ENCODE measurements at places on chromosomes 2 and 18. TPM values are rescaled to one million over a fixed set of nuclear protein-coding genes. Genes with fewer than 3 reads are reported as not detected.

CYRIA gene
- 2.0 TPM for total RNA-seq

PAIP2B gene
- total RNA-seq: 23.9 TPM

DNA sequence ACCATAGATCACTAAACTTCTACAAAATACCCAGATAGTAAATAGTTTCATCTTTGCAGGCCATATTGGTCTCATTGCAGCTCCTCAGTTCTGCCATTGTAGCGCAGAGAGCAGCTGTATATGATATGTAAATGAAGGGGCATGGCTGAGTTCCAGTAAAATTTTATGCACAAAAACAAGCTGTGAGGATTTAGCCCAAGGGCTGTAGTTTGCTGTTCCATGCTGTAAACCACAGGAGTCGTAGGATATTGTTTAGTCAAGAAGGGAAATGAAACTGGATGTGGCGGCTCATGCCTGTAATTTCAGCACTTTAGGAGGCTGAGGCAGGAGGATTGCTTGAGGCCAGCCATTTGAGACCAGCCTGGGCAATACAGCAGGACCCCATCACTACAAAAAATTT, 83.0 kb downstream of the MGAT5 start:
- DNase-seq: no peak

DNA sequence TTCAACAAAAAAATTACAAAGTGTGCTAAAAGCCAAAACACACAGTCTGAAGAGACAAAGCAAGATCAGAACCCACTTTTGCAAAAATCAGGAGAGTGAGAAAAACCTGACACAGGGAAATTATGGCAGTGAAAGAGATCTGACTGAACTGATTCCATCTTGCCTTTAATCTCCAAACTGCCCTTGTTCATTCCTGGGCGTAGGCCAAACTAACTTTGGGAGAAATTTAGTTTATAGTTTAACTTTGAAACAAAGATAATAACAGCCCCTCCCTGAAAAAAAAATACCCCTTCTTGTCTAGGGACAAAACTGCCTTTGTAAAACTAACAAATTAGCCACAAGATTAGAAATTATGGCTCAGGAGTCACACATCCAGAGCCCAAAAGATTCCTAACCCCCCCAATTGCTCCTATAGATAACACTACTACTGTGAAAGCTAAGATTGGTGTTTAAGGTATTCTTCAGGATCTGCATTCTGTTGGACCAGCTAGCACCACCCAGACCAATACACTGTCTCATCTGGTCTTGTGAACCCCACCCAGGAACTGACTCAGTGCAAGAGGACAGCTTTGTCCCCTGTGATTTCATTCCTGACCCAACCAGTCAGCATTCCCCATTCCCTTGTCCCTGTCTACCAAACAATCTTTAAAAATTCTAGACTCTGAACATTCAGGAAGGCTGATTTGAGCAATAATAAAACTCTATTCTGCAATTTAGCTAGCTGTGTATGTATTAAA, 226.1 kb upstream of the SH3BP4 start:
- no peak for DNase-seq

GRCh38 chr18:31498574-31499524, 872 bp downstream of the DSG2 start:
- no peak for DNase-seq

DNA sequence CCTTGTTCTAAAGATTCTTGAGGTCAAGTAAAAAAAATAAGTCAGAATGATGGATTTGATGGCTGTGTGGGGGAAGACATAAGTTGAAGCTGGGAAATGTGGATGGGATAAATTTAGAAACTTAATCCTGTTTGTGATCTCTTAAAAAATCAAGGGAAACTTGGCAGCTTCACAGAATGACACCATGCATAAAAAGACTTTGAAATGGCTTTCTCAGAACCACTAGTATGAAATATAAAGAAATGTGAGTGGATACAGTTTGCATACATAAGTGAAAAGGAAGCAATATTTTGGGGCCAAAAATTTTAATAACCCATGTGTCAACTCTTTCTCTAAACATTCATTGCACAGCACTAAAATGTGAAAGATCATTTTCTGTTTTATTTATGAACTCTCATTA, 21.7 kb downstream of the CDH19 start:
- no peak for DNase-seq

GRCh38 chr2:65070172-65070830, 14.1 kb downstream of the CEP68 start:
- no peak for DNase-seq

Measured in progenitor cell of endocrine pancreas (in vitro differentiated cells).